ENCODE measurements at places on chromosomes 4 and X.

GRCh38 chrX:10819973-10820372, 199.6 kb upstream of the MID1 start:
- no peak for DNase-seq

DNA sequence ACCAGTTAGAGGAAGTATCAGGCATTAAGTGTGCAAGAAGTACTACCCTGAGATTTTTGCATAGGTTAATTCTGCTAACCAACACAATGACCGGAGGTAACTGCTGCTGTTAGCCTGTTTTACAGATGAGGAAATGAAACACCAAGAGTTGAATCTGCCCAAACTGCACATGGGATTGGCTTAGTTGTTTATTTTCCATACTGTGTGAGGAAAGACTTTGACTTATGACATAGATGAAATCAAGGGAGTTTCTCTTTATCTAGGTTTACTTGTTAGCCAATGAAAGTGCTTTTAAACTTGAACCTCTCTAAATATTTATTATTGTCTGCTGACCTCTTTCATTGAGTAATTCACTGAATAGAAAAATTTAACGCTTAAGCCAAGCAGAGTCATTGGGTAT, 10.3 kb downstream of the GUCY1B1 start:
- no peak for DNase-seq

DNA sequence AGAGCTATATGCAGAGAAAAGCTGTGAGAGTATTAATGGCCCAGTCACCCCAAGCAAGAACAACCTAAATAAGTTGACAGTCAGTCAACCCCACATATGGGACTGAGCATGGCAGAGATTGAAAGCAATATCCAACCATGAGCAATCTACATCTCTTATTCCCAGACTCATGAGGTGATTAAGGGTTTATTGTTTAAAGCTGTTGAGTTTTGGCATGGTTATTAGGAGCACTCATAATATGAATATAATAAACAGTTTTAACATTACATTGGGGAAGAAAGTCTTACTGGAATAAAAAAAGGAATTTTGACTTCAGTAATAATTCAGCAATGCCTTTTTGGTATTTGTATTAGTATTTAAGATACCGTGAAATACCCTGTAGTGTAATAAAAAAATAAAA, 1627.4 kb downstream of the STIM2 start:
- DNase-seq = no peak

DNA sequence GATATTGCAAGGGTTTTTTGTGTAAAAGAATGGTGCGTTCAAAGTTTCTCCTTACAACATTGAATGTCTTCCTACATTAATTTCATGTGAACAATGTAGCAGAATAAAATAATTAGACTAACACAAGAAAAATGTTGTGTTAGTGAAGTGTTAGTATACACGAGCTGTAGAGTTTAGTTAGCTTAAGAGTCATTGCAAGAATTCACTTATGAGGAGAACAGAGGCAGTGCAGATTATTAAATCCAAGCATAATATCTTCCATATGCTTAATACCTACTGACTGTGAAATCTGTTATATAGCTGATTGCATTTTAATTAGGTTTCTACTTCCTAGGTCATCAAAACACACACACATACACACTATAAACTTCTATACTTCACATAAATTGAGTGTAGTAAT, 959.0 kb downstream of the FAT4 start:
- DNase-seq = no peak

Data from RKO (cell line).